ENCODE measurements at places on chromosomes 11 and 22. TPM values are rescaled to one million over a fixed set of nuclear protein-coding genes. Genes with fewer than 3 reads are reported as not detected.
A peak's percentile ranks its signal among the peaks of the same experiment; 100 is the strongest.

DNA sequence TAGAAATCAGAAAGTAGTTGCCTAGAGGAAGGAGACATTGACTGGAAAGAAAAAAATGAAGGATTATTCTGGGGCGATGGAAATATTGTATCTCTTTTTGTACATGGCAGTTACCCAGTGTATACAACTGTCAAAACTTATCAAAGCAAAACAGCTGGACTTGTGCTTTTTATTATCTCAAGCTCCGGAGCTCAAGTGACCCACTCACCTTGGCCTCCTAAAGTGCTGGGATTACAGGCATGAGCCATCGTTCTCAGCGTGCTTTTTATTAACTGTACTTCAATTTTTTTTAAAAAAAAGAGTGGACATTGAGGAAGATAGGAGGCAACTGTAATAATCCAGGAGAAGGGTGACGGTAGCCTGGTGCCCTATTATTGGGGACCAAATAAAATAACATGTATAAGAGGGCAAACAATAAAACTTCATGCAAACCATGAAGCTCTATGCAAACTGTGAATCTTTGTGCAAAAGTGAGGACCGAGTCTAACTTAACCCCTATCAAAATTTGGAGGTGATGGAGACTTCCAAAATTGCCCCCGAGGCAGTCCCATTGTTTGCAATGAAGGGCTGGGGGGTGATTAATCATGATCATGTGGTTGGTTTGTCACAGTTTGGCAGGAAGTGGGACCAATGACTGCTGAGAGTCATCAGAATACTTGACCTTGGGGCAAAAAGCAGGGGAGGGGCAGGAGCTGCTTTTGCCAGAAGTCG lies 23.5 kb downstream of the FZD4 start:
- DNase-seq: no peak
- H3K4me3 ChIP-seq: no peak overlapping the region
- H3K36me3 ChIP-seq: no peaks in the 10 kb centered on the region

C11orf54 gene
- total RNA-seq: 25.3 TPM

GRCh38 chr11:96237766-96238266 lies 105.2 kb downstream of the MAML2 start:
- H3K27me3 ChIP-seq: no peaks in the 10 kb centered on the region
- H3K4me1 ChIP-seq: peaks cover 29% of the 10 kb centered on the region
- no peak overlapping the region for H3K27ac ChIP-seq
- no peak overlapping the region for H3K4me3 ChIP-seq

GRCh38 chr11:66345316-66345649 lies 379 bp upstream of the BRMS1 start:
- peaks cover 26% of the 10 kb centered on the region for H3K4me1 ChIP-seq
- H3K36me3 ChIP-seq: peaks cover 10% of the 10 kb centered on the region
- DNase-seq: no peak
- H3K27ac ChIP-seq: peak overlapping the region; percentile 95
- H3K27me3 ChIP-seq: peaks cover 4% of the 10 kb centered on the region

VPREB3 gene
- 0.81 TPM for total RNA-seq

- peak overlapping the region; percentile 93 for H3K4me3 ChIP-seq
- peaks cover 34% of the 10 kb centered on the region for H3K4me1 ChIP-seq
- H3K27ac ChIP-seq: no peak overlapping the region
- no peak for DNase-seq
- H3K27me3 ChIP-seq: peaks cover 10% of the 10 kb centered on the region
- H3K36me3 ChIP-seq: peaks cover 2% of the 10 kb centered on the region
These were observed 1.6 kb downstream of the ARAP1 start for GRCh38 chr11:72750556-72751115.

- no peak for DNase-seq
- H3K36me3 ChIP-seq: peaks cover 8% of the 10 kb centered on the region
- peaks cover 15% of the 10 kb centered on the region for H3K4me1 ChIP-seq
- no peaks in the 10 kb centered on the region for H3K27me3 ChIP-seq
- H3K27ac ChIP-seq: no peak overlapping the region
These were observed 199.8 kb downstream of the MIAT start for GRCh38 chr22:26857169-26857568.

PATE4 gene
- total RNA-seq: not detected

DNA sequence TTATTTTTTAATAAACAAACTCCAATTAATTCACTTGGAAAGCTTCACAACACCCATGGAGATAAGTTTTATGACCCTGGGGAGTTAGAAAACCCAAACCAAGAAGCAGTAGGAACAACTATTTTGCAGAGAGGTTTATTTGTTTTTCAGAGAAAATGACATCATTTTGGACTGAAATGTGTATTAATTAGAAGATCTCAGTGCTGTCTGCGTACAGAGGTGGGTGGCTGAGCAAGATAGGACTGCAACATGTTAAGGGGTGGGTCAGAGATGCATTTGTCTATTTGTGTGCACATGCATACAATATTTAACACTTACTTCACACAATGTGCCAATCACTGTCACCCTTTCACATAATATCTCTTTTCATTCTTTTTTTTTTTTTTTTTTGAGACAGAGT lies 1.1 kb downstream of the SCGB1A1 start:
- H3K4me1 ChIP-seq: no peaks in the 10 kb centered on the region
- peaks cover 43% of the 10 kb centered on the region for H3K27me3 ChIP-seq
- H3K4me3 ChIP-seq: no peak overlapping the region
- H3K36me3 ChIP-seq: no peaks in the 10 kb centered on the region
- no peak overlapping the region for H3K27ac ChIP-seq
- DNase-seq: no peak

DNA sequence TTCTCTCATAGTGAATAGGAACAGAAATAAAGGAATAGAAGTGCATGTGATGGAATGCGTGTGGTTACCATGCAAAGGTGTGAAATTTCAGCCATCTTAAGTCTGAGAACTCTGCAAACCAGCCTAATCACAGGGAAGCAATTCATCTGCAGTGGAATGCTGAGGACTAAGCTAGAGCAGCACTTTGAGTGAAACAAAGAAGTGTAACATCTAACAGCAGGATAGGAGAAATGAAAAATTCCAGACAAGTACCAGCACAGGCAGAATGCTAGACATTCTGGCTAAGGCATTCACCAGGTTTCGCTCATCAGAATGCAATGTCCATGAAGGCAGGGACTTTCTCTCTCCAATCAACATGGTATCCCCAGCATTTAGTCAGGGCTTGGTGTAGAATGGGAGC lies 41.2 kb upstream of the SLC36A4 start:
- no peak overlapping the region for H3K27ac ChIP-seq
- H3K4me1 ChIP-seq: peaks cover 8% of the 10 kb centered on the region
- H3K4me3 ChIP-seq: no peak overlapping the region
- H3K36me3 ChIP-seq: no peaks in the 10 kb centered on the region

- H3K36me3 ChIP-seq: no peaks in the 10 kb centered on the region
These were observed 2.8 kb upstream of the CDKN1C start for GRCh38 chr11:2888266-2888968.

- no peaks in the 10 kb centered on the region for H3K27me3 ChIP-seq
- no peak for DNase-seq
- no peak overlapping the region for H3K4me3 ChIP-seq
These were observed 29.3 kb downstream of the KIAA0930 start for GRCh38 chr22:45211435-45211834.

PLAAT3 gene
- total RNA-seq: 146 TPM

F2 gene
- total RNA-seq: 0.73 TPM

DNA sequence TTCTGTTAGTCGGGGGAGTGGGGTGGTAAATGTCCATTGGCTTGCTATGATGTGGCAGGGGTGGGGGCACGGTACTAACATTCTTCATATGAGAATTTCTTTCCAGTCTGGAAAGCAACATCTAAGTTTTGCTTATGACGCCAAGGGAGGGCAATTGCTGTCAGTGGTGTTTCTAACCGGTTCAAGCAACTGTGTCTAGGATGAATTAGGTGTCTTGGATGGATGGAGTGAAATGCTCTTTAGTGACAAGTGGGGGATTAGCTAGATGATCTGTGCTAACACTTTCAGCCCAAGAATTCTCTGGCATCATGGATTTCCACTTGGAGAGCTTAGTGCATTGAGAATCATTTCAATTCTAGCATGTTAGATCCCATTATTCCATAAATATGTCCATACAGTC lies 262.6 kb upstream of the SORL1-AS1 start:
- H3K27ac ChIP-seq: no peak overlapping the region
- no peaks in the 10 kb centered on the region for H3K36me3 ChIP-seq
- no peaks in the 10 kb centered on the region for H3K27me3 ChIP-seq
- DNase-seq: no peak

DNA sequence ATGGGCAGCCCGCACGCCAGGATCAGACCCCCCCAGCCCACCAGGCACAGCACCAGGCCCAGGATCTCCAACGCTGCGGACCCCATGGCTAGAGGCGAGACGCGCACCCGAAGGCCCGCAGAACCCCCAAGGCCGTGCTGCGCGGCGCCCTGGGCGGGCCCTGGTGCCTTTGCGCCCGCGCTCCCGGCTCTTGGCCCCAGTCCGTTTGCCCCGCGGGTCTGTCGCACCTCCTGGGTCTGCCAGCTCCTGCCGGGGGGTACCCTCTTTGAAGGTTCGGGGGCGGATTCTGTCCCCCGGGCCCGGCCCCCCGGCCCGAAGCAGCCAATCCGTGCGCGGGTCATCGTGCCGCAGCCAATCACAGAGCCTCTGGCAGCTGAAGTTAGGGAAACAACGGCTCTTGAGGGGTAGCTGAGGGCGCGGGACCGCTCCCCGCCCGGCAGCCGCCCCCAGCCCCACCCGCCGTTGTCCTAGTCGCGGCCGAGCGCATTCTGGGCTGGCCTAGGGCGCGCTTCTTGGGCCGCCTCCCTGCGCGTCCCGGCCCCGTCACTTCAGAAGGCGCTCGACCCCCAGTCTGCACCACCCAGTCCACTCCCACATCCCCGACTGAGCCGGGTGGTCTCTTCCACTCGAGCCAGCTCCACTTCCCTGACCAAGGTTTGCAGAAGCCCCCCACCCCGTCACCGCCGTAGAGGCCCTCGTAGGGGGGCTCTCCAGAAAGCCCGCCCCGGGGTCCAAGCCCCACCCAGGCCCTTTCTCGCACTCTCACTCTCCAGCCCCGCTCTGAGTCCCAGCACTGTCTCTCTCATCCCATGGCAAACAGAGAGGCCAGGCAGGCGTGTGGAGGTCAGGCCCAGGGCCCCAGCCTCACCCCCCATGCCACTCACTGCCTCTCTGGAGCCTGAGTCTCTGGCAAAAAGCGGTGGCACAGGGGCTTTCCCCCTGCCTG lies at the start of gene CLDN5:
CLDN5 (minus strand) TSS at position 241 of the 946 bp plus-strand sequence; CDS start at position 86, 155 bp downstream.
- peak within 1 kb of the TSS; percentile 76 for H3K4me3 ChIP-seq
- no peaks in the 10 kb centered on the region for H3K36me3 ChIP-seq
- peaks cover 52% of the 10 kb centered on the region for H3K27me3 ChIP-seq
- peak; percentile 72 for DNase-seq

- H3K27ac ChIP-seq: 0 out of 2 replicates have a peak overlapping the region, but pooled peaks have one; percentile 11
- peaks cover 4% of the 10 kb centered on the region for H3K27me3 ChIP-seq
- peaks cover 38% of the 10 kb centered on the region for H3K36me3 ChIP-seq
- no peak overlapping the region for H3K4me3 ChIP-seq
These were observed 67.6 kb upstream of the ARHGAP42 start for GRCh38 chr11:100619484-100619883.

DTX4 gene
- 12.8 TPM for total RNA-seq

OR6A2 gene
- total RNA-seq: 0.27 TPM

GRCh38 chr11:110973401-110973980 lies 261.3 kb upstream of the ARHGAP20 start:
- H3K4me3 ChIP-seq: no peak overlapping the region
- DNase-seq: no peak
- no peaks in the 10 kb centered on the region for H3K27me3 ChIP-seq
- no peak overlapping the region for H3K27ac ChIP-seq

POTEH gene
- total RNA-seq: not detected

DNA sequence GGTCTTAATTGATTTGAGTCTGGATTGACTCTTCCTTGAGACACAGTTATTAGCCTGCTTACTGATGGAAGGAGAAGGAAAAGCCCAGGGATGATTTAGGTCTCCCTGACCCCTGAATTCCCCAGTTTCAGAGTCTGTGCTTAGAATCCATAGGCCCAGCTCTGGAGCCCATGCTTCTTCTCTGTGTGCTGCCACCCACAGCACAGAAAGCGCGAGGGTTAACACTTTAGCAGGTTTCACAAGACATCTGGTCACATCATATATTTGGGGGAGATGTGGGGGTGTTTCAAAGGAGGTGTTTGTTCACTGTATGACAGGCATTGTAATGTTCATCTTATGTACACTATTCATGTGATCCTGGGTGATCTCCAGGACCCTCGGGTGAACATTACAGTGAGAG lies 107.0 kb downstream of the PPP6R3 start:
- H3K27ac ChIP-seq: no peak overlapping the region
- no peak for DNase-seq
- peaks cover 78% of the 10 kb centered on the region for H3K36me3 ChIP-seq
- H3K4me3 ChIP-seq: no peak overlapping the region
- H3K4me1 ChIP-seq: no peaks in the 10 kb centered on the region
- no peaks in the 10 kb centered on the region for H3K27me3 ChIP-seq

FOLR2 gene
- not detected for total RNA-seq

- peaks cover 10% of the 10 kb centered on the region for H3K4me1 ChIP-seq
- no peak overlapping the region for H3K4me3 ChIP-seq
- no peak overlapping the region for H3K27ac ChIP-seq
- no peaks in the 10 kb centered on the region for H3K36me3 ChIP-seq
These were observed 128.3 kb downstream of the NTM start for GRCh38 chr11:131498631-131499160.

- DNase-seq: no peak
- H3K36me3 ChIP-seq: no peaks in the 10 kb centered on the region
- no peaks in the 10 kb centered on the region for H3K4me1 ChIP-seq
- H3K4me3 ChIP-seq: no peak overlapping the region
These were observed 8.1 kb downstream of the CCDC15 start for GRCh38 chr11:124961972-124962609.

OSBP2 gene
- total RNA-seq: 4.4 TPM

CCDC117 gene
- 39.0 TPM for total RNA-seq

GRCh38 chr22:27115816-27116256 lies 458.4 kb downstream of the MIAT start:
- DNase-seq: no peak
- H3K27me3 ChIP-seq: peaks cover 2% of the 10 kb centered on the region
- H3K4me3 ChIP-seq: no peak overlapping the region
- no peak overlapping the region for H3K27ac ChIP-seq

GRCh38 chr11:73048446-73048845 lies 93.7 kb downstream of the FCHSD2 start:
- no peaks in the 10 kb centered on the region for H3K36me3 ChIP-seq
- H3K4me3 ChIP-seq: no peak overlapping the region
- DNase-seq: no peak

GLYATL1 gene
- total RNA-seq: 9.4 TPM

GRCh38 chr11:33027233-33027632 lies 11.6 kb downstream of the DEPDC7 start:
- H3K27me3 ChIP-seq: no peaks in the 10 kb centered on the region
- H3K27ac ChIP-seq: no peak overlapping the region
- no peak overlapping the region for H3K4me3 ChIP-seq
- no peak for DNase-seq
- no peaks in the 10 kb centered on the region for H3K36me3 ChIP-seq

JHY gene
- 1.4 TPM for total RNA-seq
